ENCODE measurements at places on chromosomes 12 and 14. TPM values are rescaled to one million over a fixed set of nuclear protein-coding genes. Genes with fewer than 3 reads are reported as not detected.

The CAPZA3 gene
- not detected for total RNA-seq

The LBHD2 gene
- total RNA-seq: not detected

The GZMH gene
- total RNA-seq: not detected

The CLEC12A gene
- not detected for total RNA-seq

The FAM90A1 gene
- total RNA-seq: not detected

The SIX1 gene
- 0.06 TPM for total RNA-seq

The NELL2 gene
- total RNA-seq: 0.06 TPM

The SOAT2 gene
- total RNA-seq: not detected

The RBMS2 gene
- 65.6 TPM for total RNA-seq

The LRP1-AS gene
- total RNA-seq: not detected

The AKT1 gene
- total RNA-seq: 144 TPM

The CD27 gene
- total RNA-seq: not detected

The NGB gene
- not detected for total RNA-seq

The APOF gene
- not detected for total RNA-seq

The FOXJ2 gene
- total RNA-seq: 5.7 TPM

The RASSF9 gene
- total RNA-seq: 1.5 TPM

The NDUFB1 gene
- 305 TPM for total RNA-seq

All from bladder microvascular endothelial cell (primary cell).